Stimulated activated CD8-positive, alpha-beta memory T cell treated with anti-CD3 and anti-CD28 coated beads, Interleukin-4, amount 100 ng/mL, for 1 hour (primary cell): ENCODE measurements at places on chromosomes 13 and 19.
A peak's percentile ranks its signal among the peaks of the same experiment; 100 is the strongest.

- no peak for DNase-seq
Measured at GRCh38 chr13:99792079-99792921, 179.3 kb downstream of the ZIC5 start.

- no peak for DNase-seq
Measured at GRCh38 chr13:50094615-50095293, 79.5 kb downstream of the KCNRG start.

DNA sequence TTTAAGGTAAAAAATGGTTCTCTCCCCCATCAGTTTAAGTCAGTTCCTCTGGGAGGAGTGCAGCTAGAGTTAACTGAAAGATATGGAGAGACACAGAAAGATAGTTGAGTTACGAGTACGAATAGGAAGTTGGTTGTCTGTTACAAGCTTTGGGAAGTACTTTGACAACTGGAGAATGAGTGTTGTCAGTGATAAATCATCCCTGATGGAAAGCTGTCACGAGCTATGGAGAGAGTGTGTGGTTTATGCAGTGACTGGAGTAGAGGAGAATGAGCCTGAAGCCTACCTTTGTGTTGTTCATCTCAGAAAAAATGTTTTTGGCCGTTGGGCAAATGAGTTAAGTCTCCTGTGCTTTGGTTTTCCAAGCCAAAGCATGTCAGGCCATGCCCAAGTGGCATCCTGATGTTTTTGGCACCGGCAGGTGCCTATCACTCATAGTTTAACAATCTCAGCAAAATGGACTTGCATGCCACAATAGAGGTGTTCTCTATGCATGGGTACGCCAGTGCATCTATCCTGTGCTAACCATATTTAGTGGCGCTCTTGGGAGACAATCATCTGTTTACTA lies 350.2 kb downstream of the IRS2 start:
- no peak for DNase-seq

DNA sequence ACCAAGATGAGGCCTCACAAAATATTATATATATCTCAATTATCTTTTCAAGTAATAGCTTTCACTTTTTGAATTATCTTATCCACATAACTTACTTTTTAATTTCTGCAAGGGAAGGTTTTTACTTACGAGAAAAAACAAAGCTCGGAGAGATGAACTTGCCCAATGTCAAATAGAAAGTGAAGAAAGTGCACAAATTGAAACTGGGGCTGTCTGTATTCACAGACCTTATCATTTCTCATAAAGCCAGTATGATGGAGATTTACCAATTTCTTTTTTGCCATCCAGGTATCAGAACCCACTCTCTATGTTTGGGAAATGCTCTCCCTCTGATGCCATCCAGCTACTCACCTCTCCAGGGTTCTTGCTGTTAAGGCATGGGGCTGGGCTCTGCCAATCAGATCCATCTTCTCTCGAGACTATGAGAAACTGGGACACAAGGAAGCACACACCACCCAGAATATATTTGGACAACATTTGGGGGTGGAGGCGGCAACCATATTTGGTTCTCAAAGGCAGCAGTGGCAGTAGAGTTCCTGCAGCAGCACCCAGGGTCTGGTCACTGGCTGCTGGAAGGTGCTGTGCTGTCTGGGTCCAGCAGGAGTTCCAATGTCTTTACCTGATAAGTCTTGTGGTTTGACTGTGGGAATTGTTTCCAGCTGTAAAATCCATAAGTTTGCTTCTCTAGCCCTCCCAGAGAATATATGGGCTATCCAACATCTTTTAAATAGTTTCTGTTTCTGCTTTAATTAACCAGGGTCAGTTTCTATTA lies 45.8 kb upstream of the SCEL start:
- no peak for DNase-seq

DNA sequence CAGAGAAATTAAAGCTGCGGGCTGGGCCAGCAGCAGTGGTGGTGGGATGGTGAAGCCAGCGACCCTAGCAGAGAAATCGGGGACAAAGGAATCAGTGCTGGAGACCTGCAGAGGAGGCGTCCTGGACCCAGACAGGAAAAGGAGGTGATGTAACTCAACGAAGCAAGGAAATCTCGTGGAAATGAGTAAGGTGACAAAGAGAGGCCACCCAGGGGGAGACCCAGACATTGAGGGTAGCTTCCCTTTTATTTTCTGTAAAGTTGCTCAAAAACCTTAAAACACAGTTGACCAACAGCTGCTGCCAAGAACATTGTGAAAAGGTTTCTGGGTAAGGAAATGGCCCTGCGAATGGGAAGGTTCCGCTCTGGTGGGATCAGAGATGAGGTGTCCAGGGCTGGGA lies 13.3 kb upstream of the RETN start:
- DNase-seq, result no peak

DNA sequence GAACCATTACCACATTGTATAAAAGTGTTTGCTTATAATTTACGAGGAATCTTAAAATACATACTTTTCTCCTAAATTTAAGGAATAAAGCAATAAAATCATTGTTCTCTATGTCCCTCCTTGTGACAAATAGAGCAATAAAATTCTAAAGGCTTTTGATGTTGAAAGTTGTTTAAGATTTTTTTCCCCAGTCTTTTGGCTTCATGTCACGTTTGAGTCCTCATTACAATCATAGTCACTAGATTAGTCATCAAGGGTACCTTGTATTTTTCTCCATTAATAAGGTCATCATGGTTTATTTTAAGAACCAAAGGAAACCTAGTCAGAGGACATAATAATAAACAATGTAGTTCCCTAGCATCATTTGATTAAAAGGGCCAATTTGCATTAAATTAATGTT lies 3.2 kb downstream of the WBP4 start:
- no peak for DNase-seq

- DNase-seq, result no peak
Measured at GRCh38 chr19:49058562-49058961, 1.0 kb upstream of the CGB7 start.

DNA sequence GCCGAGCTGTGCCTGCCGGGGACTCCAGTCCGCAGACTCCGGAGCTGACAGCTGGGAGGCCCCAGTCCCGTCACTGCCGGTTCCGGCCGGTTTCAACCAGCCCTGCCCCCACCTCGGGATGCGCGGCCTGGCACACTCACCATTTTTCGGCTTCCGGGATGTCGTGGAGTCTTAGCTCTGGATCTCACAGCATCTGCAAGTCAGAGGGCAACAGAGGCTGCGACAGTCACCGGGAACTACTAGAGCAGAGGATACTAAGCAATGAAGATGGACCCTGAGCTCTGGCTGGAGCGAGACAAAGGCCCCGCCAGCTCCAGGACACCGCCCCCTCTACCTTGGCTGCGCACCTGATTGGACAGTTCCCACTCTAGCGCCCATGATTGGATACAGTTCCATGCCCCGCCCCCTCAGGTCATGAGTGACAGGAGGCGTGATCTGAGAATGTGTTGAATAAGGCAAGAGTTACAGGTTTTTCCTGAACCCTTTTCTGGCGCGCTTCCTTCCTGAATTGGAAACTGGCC lies at the start of gene ZNF682:
Gene ZNF682 (minus strand): TSS at position 303 of the 521 bp plus-strand sequence. CDS start 160 bp downstream, at position 143.
- peak; percentile 81 for DNase-seq

DNA sequence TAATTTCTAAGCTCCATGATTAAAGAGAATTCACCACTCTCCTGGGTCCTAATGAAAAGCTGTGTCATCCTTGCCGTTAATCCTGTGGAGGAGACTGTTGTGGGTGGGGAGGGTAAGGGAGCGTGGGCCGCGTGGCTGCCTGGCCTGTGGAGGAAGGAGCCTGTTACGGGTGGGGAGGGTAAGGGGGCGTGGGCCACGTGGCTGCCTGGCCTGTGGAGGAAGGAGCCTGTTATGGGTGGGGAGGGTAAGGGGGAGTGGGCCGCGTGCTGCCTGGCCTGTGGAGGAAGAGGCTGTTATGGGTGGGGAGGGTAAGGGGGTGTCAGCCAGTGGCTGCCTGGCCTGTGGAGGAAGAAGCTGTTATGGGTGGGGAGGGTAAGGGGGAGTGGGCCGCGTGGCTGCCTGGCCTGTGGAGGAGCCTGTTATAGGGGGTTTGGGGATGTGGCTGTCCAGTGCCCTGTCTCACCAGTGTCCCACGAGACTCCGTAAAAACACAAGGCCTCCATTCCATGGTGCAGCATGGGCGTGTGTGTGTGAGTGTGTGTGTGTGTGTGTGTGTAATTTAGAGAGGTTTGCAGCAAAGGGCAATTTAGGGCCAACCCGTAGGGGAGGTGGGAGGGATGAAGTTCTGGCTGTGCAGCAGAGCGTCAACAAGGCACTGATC lies 15.6 kb upstream of the DCUN1D2 start:
- DNase-seq, result no peak

GRCh38 chr13:74168263-74168675 lies 34.1 kb upstream of the KLF12 start:
- DNase-seq, result no peak

GRCh38 chr13:105338773-105339172 lies 1196.7 kb downstream of the EFNB2 start:
- DNase-seq, result no peak

DNA sequence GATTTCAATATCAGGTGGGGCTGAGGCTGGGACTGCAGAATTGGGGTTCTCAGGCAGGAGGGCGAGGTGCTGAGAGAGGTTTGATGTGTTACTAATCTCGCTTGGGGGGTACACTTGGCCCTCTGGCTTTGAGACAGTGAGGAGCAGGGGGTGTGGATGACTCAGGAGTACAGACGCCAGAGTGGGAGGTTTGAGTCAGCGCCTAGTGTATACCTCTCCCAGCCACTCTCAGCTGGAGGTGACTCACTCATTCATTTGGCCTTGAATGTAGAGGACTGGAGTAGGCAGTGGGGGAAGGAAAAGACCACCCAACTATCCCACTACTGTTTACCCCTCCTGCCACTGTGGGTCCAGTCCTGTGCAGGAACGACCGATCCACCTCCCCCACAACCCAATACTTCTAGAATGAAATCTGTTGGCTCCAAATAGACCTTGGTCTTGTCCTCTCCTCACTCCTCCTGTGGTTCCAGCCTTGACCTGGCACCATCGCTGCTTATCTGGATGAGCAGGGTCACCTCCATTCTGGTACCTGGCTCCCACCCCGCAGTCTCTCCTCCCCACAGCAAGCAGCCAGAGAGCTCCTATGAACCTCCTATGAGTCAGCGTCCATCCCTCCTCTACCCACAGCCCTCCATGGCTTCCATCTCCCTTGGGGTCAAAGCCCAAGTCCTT lies 20.1 kb upstream of the ZNRF4 start:
- no peak for DNase-seq

DNA sequence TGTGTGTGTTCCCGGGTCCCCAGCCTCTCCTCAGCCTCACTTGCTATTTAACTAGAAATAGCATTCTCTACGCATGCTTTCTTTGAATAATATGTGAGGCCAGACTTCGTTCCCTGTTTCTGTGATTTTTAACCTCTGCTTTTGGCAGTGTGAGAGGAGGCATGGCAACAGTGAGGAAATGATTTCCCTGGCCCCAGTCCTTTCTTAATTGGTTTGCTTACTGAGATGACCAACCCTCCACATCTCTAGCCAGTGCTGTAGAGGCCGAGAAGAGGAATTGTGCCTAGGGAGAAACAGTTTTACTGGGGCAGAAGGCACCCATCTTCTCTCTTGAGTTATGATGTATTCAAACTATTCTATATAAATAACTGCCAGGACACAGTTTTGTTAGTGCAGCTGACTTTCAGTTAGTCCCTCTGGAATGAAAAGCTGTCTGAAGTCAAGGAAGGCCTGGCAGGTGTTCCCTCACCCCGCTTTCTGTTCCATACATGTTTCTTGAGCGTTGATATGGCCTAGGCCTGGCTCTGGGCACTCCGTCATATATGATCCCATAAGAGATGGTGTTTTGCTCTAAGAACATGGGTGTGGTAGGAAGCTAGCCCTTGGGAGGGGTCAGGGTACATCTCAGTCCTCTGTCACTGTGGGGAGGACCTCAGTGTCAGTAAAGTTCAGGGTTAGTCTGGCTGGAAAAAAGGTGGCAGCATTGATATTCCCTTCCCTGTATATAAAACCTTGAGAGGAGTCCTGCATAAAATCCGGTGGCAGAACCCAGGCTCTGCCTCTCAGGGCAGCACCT lies 73.7 kb upstream of the NPAS1 start:
- no peak for DNase-seq

DNA sequence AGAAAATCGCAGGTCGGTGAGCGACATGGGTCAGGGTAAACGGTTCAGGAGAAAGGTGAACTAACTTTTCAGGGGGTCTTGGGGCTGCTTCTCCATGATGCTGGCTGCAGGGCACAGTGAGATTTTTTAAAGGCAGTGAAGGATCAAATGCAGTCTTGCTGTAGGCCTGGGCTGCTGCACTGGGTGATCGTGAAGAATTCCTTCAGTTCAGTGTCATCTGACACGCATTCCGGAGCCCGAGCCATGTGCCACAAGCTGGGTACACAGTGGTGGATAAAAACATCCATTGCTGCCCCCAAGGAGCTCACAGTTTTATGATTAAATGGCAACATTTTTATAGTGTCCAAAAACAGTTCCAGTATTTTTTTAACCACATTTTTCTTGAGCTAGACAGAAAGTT lies 56.3 kb upstream of the GPR12 start:
- DNase-seq, result no peak

DNA sequence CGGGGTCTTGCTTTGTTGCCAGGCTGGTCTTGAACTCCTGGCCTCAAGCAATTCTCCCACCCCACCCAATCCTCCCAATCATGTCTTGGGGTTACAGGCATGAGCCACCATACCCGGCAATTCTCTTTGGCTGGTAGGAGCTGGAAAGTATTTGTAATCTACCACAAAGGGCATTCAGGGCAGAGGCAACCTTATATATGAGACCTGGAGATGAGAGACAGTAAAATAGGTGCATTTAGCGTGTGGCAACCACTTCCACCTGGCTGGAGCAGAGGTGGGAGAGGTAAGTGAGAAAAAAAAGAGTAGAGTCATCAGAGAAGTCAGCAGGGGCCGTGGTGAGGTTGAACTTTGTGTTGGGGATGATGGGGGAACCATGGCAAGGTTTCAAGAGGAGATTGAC lies 36.8 kb downstream of the VAV1 start:
- no peak for DNase-seq

- no peak for DNase-seq
Measured at GRCh38 chr13:92804346-92804745, 422.3 kb upstream of the GPC6 start.

GRCh38 chr13:45398877-45399276 lies 19.3 kb downstream of the SLC25A30 start:
- DNase-seq, result peak; percentile 29

DNA sequence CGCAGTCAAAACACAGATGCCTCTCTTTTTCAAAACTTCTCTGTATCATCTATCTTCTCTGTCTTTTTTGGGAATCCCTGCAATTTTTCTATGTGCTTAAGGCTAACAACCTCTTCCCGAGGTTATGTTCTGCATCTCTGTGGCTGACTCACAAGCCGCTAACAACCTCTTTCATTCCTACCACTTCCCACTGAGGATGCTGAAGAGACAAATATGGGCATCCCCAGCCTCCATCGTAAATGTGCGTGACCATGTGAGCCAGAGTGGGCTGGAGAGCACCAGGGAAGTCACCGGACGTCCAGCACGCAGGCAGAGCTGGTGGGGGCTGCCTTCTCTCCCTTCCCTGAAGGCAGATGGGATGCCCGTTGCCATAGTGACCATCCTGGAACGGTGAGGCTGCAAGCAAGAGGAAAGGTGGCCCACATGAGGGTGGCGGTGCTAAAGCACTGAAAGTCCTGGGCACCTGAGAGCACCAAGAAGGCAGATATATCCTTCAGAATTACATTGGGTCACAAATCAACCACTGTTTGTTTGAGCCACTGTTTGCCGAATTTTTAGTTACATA lies 122.8 kb downstream of the SHISA2 start:
- DNase-seq, result no peak
